ENCODE measurements at places on chromosomes 12 and 14.

- DNase-seq: no peak
Measured at GRCh38 chr12:111102102-111102739, 181.8 kb upstream of the MYL2 start.

DNA sequence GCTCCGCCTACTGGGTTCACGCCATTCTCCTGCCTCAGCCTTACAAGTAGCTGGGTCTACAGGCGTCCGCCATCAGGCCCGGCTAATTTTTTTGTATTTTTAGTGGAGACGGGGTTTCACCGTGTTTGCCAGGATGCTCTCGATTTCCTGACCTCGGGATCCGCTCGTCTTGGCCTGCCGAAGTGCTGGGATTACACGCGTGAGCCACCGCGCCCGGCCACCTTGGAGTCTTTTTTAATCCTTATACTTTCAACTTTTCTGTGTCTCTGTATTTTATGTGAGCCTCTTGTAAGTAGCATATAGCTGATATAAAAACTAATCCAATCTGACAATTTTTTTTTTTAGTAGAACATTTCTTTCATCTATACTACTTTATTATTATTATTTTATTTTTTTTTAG is 15.6 kb downstream of the HSD17B6 start:
- no peak for DNase-seq

DNA sequence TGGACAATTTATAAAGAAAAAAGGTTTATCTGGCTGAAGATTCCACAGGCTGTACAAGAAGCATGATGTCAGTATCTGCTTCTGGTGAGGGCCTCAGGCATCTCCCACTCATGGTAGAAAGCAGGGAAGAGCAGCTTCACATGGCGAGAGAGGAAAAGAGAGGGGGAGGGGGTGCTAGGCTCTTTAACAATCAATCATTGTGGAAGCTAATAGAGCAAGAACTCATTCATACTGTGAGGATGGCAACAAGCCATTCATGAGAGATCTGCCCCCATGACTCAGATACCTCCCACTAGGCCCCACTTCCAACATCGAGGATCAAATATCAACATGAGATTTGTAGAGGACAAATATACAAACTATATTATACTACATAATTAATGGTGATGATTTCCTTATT is 361.9 kb upstream of the FAR2 start:
- no peak for DNase-seq

GRCh38 chr12:77407931-77408330 is 342.6 kb upstream of the E2F7 start:
- no peak for DNase-seq

DNA sequence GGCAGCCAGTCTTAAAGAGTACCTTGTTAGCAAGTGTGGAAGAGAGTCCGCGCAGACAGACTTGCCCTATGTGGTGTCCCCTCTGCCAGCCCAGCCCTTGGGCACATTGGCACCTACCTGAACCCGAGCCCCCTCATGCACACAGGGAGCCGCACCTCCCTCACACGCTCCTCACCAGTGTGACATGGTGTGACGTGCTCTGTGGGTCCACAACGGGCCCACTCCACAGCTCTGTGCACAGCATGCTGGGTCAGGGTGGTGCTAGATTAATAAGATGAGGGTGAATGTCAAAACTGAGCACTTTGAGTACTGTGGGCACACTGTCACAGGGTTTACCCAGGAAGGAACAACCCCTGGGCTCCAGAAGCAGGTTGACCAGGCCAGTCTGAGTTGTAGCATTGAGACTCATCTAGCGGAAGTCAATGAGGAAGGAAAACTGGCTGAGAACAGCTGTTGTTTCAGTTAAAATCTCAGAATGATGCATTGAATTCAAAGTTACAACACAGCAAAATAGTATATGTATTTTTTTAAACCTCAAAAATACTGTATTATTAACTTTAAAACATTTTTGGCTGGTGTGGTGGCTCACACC is 53.4 kb upstream of the AMN start:
- no peak for DNase-seq

DNA sequence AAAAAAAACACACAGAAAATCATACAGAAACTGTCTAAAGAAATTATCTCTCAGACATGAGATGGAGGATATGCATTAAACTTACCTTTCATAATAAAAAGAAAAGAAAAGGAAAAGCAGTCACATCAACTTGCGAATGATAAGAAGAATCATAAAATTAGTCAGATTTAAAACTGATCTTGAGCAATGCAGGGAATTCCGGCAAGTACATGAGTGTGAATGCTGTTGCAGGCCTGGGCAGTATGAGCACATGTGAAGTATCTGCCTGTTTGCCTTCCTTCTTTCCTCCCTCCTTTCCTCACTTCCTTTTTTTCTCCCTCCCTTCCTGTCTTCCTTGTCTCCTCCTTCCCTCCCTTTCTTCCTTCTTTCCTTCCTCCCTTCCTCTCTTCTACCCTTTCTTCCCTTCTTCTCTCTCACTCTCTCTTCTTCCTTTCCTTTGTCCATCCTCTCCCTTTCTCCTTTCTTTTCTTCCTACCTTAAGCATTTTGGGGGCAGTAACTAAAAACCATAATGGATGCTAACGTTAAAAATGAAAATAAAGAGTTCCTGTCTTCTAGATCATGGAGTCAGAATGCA is 38.5 kb upstream of the SLC6A15 start:
- no peak for DNase-seq

- no peak for DNase-seq
Measured at GRCh38 chr12:52209321-52209720, 17.5 kb upstream of the KRT80 start.

GRCh38 chr14:87017335-87017734 is 975.6 kb downstream of the GALC start:
- no peak for DNase-seq

DNA sequence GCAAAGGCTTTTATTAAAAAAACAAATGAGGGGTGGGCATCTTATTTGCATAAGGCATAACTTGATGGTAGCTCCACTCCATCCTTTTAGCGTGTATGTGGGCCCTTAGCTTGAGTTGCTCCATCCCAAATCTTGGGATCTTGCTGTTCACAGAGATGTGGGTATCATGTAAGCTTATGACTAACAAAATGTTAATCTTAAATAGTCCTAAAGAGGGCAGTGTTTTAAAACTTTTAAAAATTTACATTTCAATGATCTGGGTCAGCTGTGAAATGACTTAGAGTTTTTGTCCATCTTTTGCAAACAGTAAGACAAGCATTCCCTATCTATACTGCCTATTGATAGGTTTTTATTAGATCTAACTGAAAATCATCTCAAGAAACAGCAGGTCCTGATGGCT is 86.0 kb downstream of the SLCO1A2 start:
- DNase-seq: no peak

- DNase-seq: no peak
Measured at GRCh38 chr14:20468764-20469241, 403 bp upstream of the PNP start.

GRCh38 chr12:5971194-5971850 is 26.3 kb upstream of the ANO2 start:
- DNase-seq: no peak

DNA sequence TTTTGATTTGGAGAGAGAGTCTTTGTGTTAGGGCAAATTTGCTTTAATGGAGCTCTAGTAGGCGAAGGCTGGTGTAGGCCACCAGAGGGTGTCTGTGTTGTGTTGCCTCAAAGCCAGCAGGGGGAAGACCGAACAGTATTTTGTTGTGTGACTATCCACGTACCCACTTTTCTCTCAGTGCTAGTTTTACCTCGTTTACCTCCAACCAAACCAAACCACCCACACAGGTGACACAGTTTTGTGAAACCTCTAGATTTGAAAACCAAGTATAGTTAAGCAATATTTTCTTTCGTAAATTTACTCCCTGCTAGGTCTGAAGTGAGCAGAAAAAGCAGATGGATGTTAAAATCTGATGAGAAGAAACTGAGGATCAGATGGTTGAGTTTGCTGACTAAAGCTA is 36.3 kb upstream of the NPFF start:
- peak; percentile 42 for DNase-seq

- DNase-seq: no peak
Measured at GRCh38 chr14:74148705-74149104, 63.9 kb downstream of the LIN52 start.

DNA sequence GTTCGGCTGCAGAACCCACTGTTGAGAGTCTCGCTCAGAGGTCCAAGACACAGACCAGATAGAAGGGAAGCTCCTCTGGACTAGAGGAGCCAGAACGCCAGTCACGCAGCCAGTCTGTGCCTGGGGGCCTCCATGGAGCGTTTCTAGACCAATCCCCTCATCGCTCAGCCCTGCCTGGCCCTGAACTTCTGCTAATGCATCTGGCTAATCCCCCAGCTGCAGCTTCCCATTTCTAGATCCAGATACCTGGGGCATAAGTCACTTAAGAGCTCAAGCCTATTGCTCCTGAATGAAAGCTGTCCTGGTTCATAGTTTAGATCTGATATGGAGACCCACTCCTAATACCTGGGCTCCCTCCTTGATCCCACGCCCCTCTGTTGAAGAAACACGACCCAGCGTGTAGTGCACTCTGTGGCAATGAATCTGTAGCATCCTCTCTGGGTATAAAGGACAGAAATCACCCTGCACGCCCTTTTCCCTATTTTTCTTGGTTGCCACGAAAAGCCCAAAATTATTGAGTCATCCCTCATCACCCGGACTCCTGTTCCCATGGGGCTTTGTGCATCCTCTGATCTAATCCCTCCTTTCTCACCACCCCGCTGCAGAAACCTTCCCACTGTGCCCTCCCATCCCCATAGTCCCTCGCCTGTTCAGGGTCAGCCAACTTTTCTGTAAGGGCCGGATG is 341.6 kb upstream of the FKBP4 start:
- no peak for DNase-seq

DNA sequence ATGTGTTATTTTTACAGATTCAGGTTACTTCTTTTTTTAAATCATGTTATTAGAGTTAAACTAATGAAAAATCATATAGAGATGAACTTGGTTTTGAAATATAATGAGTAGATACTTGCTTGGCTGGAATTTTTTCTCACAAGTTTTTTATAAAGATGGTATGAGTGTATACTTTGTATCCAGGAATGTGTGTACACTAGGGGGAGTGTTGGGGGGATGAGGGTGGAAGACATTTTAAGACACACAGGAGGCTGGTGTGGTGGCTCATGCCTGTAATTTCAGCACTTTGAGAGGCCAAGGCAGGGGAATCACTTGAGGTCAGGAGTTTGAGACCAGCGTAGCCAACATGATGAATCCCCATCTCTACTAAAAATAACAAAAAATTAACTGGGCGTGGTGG is 23.2 kb downstream of the PPM1A start:
- DNase-seq: no peak

- DNase-seq: peak; percentile 28
Measured at GRCh38 chr12:90854136-90854689, 100.8 kb downstream of the CCER1 start.

- no peak for DNase-seq
Measured at GRCh38 chr12:89384050-89384758, 31.9 kb upstream of the DUSP6 start.

- DNase-seq: no peak
Measured at GRCh38 chr14:103855734-103856095, 8.3 kb upstream of the PPP1R13B start.

- no peak for DNase-seq
Measured at GRCh38 chr14:77043177-77043983, 14.9 kb upstream of the IRF2BPL start.

- DNase-seq: peak; percentile 34
Measured at GRCh38 chr14:99605299-99605961, 1.4 kb upstream of the CCDC85C start.

DNA sequence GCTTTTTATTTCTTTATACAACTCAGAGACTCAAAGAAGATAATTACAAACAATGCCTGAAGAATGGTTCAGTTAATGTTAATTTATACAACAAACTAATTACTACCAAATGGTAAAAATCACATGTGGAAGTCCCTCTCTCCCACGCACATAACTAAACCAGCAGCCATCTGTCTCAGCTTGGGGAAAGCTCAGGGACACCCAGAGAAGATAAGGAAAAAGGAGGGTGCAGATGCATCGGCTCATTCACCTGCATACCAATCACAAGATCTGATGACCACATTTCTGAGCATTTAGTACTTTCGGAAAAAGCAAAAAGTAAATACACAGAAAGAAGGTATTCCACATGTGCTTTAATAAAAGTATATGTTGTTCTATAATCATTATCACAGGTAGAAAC is 136.3 kb downstream of the SOX5 start:
- no peak for DNase-seq

GRCh38 chr14:63421226-63421625 is 102.5 kb upstream of the GPHB5 start:
- DNase-seq: no peak

DNA sequence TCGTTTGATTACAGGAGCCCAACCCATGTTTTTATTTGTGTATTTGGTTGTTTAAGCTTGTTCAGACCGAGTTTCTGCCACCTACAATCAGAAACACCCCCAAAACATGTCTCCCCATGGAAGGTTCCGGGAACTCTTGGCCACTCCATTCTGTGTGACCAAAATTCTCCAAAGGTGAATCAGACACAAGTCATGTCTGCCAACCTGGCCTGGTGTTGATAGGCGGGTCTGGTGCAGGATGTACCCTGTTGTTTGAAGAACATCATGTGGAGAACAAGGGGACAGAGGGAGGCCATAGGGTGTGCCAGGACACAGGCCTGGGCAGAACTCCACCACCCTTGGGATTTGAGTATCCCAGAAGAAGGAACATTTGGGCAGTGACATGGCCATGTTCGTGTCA is 147.1 kb upstream of the MYL2 start:
- DNase-seq: no peak

DNA sequence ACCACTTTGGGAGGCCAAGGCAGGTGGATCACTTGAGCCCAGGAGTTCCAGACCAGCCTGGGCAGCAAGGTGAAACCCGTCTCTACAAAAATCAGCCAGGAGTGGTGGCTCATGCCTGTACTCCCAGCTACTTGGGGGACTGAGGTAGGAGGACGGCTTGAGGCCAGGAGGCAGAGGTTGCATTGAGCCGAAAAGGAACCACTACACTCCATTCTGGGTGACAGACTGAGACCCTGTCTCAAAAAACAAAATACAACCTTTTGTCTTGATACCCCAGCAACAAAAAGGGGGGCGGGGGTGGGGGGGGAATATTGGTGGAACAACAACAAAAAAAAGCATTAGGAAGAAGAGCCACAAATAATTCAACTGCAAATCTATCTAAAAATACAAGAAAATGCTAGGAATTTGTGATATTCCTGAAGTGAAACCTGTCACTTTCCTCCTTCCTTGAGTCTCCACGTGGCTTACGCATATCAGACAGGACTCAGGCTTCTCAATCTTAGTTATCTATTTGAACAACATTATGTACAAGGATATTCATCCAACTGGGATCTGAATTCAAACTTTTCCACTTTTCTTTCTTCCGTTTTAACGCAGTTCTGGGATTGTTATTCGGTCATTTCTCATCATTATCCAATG is 1.3 kb downstream of the R3HDM2 start:
- no peak for DNase-seq

DNA sequence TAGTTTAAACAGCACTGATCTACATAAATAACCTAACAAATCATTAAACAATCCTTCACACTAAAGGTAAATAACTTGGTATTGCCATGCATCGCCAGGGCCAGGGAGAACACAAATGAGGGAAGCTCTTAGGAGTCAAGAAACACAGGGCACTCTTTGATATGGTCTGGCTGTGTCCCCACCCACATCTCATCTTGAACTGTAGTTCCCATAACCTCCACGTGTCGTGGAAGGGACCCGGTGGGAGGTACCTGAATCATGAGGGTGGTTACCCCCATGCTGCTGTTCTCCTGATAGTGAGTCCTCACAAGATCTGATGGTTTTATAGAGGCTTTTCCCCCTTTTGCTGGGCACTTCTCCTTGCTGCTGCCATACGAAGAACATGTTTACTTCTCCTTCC is 17.3 kb downstream of the TMEM132D start:
- no peak for DNase-seq

- DNase-seq: no peak
Measured at GRCh38 chr12:25817166-25817565, 141.3 kb upstream of the RASSF8 start.

GRCh38 chr12:18752280-18752920 is 14.5 kb downstream of the CAPZA3 start:
- DNase-seq: no peak

All from NCI-H2081 treated with DMSO at 0.1 percent for 48 hours (cell line).